Bronchial epithelial cell (primary cell): ENCODE measurements at places on chromosomes 2 and 18.
A peak's percentile ranks its signal among the peaks of the same experiment; 100 is the strongest.

DNA sequence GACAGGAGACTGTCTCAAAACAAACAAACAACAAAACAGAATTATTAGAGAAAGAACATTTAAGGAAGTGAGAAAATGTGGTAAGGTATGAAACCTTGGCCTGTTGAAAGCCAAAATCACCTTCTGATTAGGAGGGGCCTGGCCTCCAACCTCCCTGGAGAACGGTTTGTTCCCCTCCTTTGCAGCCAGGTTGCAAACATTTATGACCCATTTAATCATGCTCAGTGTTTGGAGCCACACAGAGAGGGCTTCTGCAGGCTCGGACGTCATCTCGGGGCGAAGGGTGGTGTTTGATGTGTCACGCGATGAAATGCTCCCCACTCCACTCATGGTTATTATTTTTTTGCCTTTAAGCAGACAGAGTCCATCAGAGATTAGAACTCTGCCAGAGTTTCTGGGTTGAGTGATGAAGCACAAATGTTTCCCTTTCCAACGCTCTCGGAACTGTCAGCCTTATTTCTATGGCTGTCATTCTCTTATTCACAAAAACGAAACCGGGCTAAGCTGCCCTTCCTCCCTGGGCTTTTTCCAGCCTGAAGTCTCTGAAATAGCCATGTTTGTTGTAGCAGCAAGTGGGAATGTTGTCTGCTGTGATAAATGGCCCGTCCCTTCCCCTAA is 33.6 kb upstream of the ROCK2 start:
- no peak for DNase-seq

GRCh38 chr2:232387451-232388171 is 9.1 kb downstream of the ALPP start:
- DNase-seq, result no peak

GRCh38 chr2:184945824-184946223 is 347.5 kb downstream of the ZNF804A start:
- no peak for DNase-seq

DNA sequence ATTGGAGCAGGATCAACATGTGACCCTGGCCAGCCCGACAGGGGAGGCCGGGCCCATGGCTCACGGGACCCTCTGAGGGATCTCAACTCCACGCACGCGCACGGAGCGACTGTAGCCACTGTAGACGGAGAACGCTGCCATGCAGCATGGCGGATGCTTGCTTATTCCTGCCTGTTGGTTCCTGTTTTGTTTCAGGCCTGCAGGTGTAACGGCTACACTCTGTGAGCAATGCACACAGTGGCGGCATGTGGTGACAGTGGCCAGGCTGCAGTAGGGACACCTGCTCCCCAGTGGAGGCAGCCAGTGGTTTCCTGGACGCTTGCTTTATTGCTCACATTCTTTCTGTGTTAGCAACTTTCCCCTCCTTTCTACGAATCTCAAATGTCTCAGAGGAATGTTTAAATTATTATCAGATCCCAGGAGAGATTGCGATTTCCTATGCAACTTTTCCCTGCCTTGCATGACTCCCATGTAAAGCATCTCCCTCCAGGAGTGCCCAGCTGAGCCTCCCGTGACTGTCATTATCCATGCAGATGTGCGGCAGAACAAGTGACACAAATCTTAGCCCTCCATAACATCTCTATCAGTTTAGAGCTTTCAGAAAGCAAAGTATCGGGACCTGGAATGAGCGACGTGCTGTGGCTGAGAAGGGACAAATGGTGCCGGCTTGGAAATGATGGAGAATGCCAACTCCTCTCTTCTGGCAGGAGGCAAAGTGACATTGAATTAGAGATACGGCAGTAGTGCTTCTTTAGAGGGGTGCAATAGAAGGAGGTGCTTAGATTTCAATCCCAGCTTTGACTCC is 209.7 kb downstream of the ASB1 start:
- DNase-seq, result no peak

GRCh38 chr2:26674002-26674751 is 18.3 kb upstream of the KCNK3 start:
- no peak for DNase-seq

DNA sequence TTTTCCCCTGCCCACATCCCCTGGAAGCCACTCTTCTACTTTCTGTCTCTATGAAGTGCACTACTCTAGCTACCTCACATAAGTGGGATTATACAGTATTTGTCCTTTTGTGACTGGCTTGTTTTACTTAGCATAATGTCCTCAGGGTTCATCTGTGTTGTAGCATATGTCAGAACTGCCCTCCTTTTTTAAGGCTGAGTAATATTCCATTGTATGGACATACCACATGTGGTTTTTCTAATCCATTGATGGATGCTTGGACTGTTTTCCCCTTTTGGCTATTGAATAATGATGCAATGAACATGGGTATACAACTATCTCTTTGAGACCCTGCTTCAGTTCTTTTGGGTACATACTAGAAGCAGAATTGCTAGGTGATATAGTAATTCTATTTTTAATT is 95.9 kb downstream of the PRKCE start:
- no peak for DNase-seq

GRCh38 chr2:7752291-7752690 is 835.1 kb downstream of the RNF144A start:
- DNase-seq, result no peak

- DNase-seq, result peak; percentile 31
These were observed 111.1 kb downstream of the TGFA start for GRCh38 chr2:70442301-70443077.

GRCh38 chr2:42652086-42652485 is 83.7 kb downstream of the MTA3 start:
- DNase-seq, result no peak

DNA sequence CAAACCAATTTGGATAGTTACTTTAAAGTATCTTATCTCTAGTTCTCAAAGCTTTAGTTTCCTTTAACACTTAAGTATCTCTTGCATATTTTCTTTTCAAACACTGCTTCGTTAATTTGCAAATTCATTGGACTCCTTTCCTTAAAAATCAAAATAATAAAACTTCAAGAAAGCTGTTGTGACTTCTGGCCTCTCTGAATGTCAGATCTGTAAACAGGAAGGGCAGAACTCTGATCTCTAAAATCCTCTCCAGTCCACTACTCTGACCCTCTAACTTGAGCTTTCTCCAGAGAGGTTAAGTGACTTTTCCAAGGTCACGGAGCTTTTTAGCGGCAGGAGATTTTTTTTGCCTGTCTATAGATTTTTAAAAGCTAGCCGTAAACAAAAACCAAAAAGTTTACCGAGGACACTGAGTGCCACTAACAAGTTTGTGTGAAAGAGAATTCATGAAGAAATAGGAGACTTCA is 155.5 kb downstream of the TGIF1 start:
- no peak for DNase-seq

- DNase-seq, result no peak
These were observed 61.7 kb downstream of the CD226 start for GRCh38 chr18:69885841-69886531.
